Activated B cell treated with CpG ODN at 0.5 μM for 24 hours (primary cell): ENCODE measurements at places on chromosomes 7 and 10.

GRCh38 chr7:106866298-106867281 is 1.5 kb downstream of the PIK3CG start:
- H3K27me3 ChIP-seq = no peaks in the 10 kb centered on the region
- H3K36me3 ChIP-seq = peaks cover 54% of the 10 kb centered on the region
- DNase-seq = no peak
- H3K4me1 ChIP-seq = peaks cover 80% of the 10 kb centered on the region

DNA sequence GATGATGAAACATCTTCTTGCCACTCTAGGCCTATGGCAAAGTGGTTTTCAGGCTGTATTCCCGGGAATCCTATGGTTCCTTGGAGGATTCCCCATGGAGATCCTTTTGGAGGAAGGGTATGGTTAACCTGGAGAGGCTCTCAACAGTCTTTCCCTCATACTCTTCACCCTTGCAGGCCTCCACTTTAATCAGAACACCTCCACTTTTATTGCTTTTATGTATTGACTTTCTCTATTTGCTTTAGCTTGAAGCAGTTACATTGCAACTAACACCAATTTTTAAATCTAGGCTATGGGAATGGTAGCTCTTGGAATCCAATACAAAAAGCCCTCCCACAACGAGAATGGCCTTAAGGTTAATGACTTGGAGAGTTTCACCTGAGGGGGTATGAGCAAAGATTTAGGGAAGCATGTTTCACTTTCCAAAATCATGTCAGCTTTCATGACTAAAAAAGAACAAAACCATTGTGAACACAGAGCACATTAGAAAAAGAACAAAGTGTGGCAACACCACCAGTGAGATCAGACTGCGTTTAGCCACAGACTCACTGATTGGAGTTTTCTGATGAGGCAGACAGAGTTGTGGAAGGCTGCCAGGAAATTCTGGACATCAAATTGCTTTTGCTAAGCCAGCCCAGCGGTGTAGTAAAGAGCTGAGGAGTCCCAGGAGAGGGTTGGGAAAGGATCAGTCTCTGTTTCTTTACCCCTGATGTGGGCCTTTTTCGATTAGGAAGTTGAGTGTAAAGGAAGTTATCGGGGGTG is 130.4 kb upstream of the BMPER start:
- no peak overlapping the region for H3K4me3 ChIP-seq
- no peaks in the 10 kb centered on the region for H3K27me3 ChIP-seq
- peaks cover 4% of the 10 kb centered on the region for H3K4me1 ChIP-seq
- DNase-seq = no peak

DNA sequence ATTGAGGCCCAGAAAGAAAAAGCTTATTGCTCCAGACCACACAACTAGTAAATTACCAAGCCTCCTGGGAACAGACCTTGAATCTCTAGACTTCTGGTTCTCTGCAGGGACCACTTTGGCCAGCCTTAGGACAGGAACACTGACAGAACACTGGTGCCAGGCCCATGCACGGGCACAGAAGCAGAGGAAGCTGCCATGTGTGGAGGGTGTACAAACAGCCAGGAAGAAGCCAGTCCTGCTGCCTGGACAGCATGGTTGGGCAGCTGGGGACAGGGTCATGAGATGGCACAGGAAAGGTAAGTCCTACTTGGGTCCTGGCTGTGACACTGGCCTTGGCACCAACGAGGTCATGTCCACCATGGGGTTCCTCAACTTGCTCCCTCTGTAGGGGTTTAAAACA is 19.2 kb downstream of the MMRN2 start:
- H3K4me1 ChIP-seq = peaks cover 4% of the 10 kb centered on the region
- no peaks in the 10 kb centered on the region for H3K36me3 ChIP-seq
- no peak for DNase-seq
- H3K4me3 ChIP-seq = no peak overlapping the region
- no peak overlapping the region for H3K27ac ChIP-seq

DNA sequence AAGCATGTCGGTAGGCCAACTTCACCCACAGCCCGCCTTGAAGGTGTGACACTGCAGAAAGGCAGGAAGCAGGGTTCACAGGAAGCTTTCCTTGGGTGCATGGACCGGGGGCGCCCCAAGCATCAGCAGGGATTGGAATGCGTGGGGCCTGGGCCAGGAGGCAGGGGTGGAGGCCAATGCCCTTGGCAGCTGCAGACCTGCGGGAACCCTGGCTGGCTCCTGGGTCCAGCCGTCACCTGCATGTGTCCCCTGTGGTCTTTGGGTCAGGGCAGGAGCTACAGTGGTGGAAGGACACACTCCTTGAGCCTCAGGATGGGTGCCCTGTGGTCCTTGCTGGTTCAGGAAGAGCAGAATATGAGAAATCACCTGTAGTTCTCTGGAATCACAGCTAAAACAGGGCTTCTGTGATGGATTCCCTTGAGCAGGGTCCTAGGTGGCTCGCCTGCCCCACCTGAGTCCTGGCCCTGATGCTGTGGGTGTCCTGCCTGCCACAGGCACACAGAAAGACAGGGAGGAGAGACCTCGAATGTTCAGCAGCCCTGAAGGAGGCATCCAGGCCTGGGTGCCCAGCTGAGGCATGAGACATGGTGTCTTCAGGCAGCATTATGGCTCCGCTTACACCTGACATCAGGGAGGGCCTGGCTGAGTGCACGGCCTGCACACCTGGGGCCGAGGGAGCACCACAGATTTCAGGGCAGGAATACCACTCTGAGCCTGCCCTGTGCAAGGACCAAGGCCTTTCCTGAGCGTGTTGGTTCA is 15.1 kb downstream of the ANTXRL start:
- no peak for DNase-seq
- H3K27me3 ChIP-seq = no peaks in the 10 kb centered on the region
- H3K36me3 ChIP-seq = no peaks in the 10 kb centered on the region
- H3K27ac ChIP-seq = no peak overlapping the region

DNA sequence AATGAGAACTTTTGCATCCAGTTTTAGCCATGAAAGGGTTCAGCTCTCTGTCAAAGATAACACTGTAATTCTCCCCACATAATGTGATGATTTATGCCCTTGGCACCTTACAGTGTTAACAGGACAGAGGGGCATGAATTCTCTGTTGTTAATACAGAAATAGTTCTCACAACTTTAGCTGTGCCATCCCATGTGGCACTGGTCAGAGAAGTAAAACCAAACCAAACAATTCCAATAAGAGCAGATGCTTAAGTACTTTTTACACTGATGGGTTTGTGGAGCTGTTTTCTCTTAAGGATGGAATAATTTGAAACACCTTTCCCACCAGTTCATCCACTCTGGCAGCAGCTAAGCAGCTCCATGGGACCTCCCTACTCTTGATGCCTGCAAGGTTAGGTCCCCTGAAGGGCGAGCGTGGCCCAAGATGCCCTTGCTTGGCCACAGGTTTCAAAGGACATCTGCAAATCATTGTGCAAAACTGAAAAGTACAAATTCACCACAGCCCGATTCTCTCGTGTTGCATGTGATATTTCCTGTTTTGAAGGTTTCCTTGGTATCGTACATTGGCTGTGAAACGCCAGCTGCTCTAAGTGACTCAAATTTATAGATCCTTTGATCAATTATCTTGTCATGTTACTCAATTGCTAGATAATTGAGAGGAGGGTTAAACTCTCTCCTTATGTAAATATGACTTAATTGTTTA is 82.5 kb upstream of the CREB5 start:
- H3K27me3 ChIP-seq = peaks cover 4% of the 10 kb centered on the region
- peaks cover 20% of the 10 kb centered on the region for H3K4me1 ChIP-seq
- H3K27ac ChIP-seq = peak overlapping the region; percentile 41
- peak overlapping the region; percentile 68 for H3K4me3 ChIP-seq
- H3K36me3 ChIP-seq = no peaks in the 10 kb centered on the region
- DNase-seq = no peak

- H3K27me3 ChIP-seq = no peaks in the 10 kb centered on the region
- H3K36me3 ChIP-seq = peaks cover 74% of the 10 kb centered on the region
- H3K27ac ChIP-seq = no peak overlapping the region
- no peak overlapping the region for H3K4me3 ChIP-seq
- peaks cover 46% of the 10 kb centered on the region for H3K4me1 ChIP-seq
Measured at GRCh38 chr10:87915406-87915805, 52.0 kb downstream of the PTEN start.
